MV-4-11 (cell line): ENCODE measurements at places on chromosomes 7 and 10.

DNA sequence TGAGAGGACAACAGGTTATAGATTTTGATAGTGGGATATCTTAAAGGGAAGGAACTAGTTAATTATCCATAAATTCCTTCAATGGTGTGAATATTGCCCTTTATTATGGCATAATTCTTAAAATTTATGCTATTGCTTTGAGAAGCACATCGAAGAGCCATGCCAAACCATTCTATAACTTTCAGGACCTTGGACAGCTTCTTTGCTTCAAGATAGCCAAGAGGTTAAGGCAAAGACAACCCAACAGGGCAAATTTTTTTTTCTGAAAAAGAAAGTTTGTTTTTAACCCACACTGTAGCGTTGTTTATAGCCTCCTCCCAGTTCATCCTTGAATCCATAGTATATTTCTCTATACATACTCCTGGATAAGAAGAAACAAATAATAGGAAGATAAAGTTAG, 103.2 kb downstream of the NRG3 start:
- peak; percentile 21 for DNase-seq

DNA sequence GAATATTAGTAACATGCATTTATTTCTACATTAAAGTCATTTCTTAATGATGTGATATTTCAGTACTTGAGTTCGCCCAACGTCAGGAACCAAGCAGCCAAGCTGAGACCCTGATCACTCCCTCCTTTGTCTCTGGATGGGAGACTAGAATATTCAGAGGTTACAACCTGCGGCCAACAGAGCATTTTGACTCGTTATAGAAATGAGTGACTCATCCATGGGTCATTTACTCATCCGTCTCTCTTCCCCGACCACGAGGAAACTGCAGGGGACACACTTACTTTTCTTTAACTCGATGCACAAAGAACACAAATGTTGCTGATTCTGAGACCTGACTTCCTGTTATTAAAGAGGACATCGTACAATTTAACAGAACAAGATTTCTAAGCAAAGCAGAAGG, 343.3 kb downstream of the FRMD4A start:
- DNase-seq = peak; percentile 33

- no peak for DNase-seq
Measured at GRCh38 chr10:122561212-122561611, 658 bp downstream of the DMBT1 start.

- DNase-seq = no peak
Measured at GRCh38 chr7:31102151-31102972, 50.3 kb downstream of the ADCYAP1R1 start.

DNA sequence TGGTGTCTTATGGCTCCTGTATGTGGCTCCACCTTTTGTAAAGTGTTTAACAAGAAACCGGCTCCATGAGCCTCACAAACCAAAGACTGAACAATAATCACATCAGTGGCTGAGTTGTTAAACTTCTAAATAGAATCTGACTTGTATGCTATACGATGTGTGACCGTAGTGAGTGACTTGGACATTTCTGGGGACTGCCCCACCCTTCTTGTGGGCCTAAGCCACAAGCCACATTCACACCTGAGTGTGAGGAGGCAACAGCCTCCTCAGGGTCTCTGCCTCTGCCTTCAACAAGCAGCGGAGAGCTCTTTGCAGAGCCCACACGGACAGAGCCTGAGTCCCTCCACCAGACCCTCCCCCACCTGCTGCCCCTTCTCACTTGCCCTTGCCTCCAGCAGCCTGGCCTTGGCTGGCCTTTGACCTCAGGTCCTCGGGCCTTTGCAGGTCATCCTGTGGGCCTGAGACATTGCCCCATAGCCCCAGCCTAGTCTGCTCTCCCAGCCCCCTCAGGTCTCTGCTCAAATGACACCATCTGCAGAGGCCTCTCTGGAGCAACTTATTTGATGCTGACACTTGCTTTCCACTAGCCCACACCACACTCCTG, 156.8 kb upstream of the TNS3 start:
- no peak for DNase-seq

DNA sequence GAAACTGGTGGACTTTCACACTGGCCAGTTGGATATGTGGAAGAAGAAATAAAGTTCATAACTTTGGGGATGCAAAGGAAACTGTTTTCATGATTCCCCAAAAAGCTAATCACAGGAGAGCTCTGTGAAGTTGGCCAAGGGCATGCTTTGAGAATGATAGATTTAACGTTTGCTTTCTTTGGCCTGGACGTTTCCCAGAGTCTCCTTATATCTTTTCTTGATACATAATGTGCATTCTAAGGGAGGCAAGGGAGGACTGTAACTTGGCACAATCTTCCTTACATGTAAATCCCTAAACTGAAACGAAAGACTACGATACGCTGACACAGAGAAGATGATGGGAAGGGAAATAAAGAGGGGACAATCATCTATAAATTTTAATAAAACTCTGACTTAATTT, 176.5 kb upstream of the INHBA start:
- DNase-seq = no peak
